Lower lobe of right lung (tissue), 2 donors: ENCODE measurements at places on chromosomes 16 and 17. TPM values are rescaled to one million over a fixed set of nuclear protein-coding genes. Genes with fewer than 3 reads are reported as not detected.

Gene RNF43
- 9.7 TPM for total RNA-seq

Gene ALOX15
- 6.1 TPM for total RNA-seq

Gene MT1G
- total RNA-seq: 25.3 TPM

Gene RAPGEFL1
- 9.3 TPM for total RNA-seq

Gene CCL7
- total RNA-seq: not detected

Gene MGAT5B
- 1.3 TPM for total RNA-seq

Gene ENPP7
- 0.18 TPM for total RNA-seq

Gene PPP1R27
- not detected for total RNA-seq

Gene CD300H
- total RNA-seq: 0.92 TPM
